Osteoblast (primary cell): ENCODE measurements at places on chromosomes 2 and 18.

GRCh38 chr2:100245681-100246080 is 76.6 kb downstream of the LONRF2 start:
- H3K27ac ChIP-seq = no peak overlapping the region
- H3K36me3 ChIP-seq = no peaks in the 10 kb centered on the region
- no peak for DNase-seq
- no peak overlapping the region for H3K4me3 ChIP-seq
- H3K4me1 ChIP-seq = peaks cover 9% of the 10 kb centered on the region

GRCh38 chr2:150938527-150938926 is 323.1 kb downstream of the RBM43 start:
- no peak overlapping the region for H3K27ac ChIP-seq
- H3K36me3 ChIP-seq = no peaks in the 10 kb centered on the region
- no peaks in the 10 kb centered on the region for H3K27me3 ChIP-seq
- H3K4me1 ChIP-seq = no peaks in the 10 kb centered on the region
- no peak overlapping the region for H3K4me3 ChIP-seq

GRCh38 chr18:55862693-55863390 is 274.9 kb upstream of the TCF4 start:
- H3K27me3 ChIP-seq = no peaks in the 10 kb centered on the region
- no peak for DNase-seq
- H3K4me1 ChIP-seq = peaks cover 17% of the 10 kb centered on the region
- no peaks in the 10 kb centered on the region for H3K36me3 ChIP-seq
- no peak overlapping the region for H3K27ac ChIP-seq
- H3K4me3 ChIP-seq = peak overlapping the region; percentile 67

DNA sequence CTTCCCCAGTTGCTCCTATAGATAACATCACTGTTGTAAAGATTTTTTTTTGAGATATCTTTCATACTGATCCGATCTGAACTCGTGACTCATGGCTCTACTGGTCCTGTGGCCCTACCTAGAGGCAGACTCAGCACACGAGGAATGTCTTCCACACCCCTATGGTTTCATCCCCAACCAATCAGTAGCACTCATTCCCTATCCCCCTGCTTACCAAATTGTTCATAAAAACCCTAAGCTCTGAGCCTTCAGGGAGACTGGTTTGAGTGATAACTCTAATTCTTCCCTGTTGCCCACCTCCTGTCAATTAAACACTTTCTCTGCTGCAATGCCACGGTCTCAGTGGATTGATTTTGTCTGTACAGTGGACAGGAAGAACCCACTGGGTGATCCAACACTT is 4.2 kb upstream of the SAP130 start:
- H3K27ac ChIP-seq = no peak overlapping the region
- H3K4me3 ChIP-seq = no peak overlapping the region
- H3K36me3 ChIP-seq = no peaks in the 10 kb centered on the region
- no peaks in the 10 kb centered on the region for H3K4me1 ChIP-seq

GRCh38 chr2:237306083-237306786 is 107.7 kb downstream of the COL6A3 start:
- H3K36me3 ChIP-seq = no peaks in the 10 kb centered on the region
- DNase-seq = no peak
- H3K4me3 ChIP-seq = no peak overlapping the region
- peak overlapping the region; percentile 86 for H3K27ac ChIP-seq

GRCh38 chr2:225025917-225026571 is 16.2 kb downstream of the DOCK10 start:
- peaks cover 44% of the 10 kb centered on the region for H3K4me1 ChIP-seq
- no peaks in the 10 kb centered on the region for H3K27me3 ChIP-seq
- peaks cover 3% of the 10 kb centered on the region for H3K36me3 ChIP-seq
- H3K27ac ChIP-seq = peak overlapping the region; percentile 81
- H3K4me3 ChIP-seq = no peak overlapping the region
- DNase-seq = no peak

- H3K4me3 ChIP-seq = no peak overlapping the region
- H3K36me3 ChIP-seq = no peaks in the 10 kb centered on the region
- DNase-seq = peak; percentile 53
- no peaks in the 10 kb centered on the region for H3K4me1 ChIP-seq
These were observed 23.5 kb downstream of the GPR35 start for GRCh38 chr2:240648650-240649275.
